Activated CD4-positive, alpha-beta memory T cell treated with anti-CD3 and anti-CD28 coated beads for 36 hours (primary cell): ENCODE measurements at places on chromosomes 4 and X. TPM values are rescaled to one million over a fixed set of nuclear protein-coding genes. Genes with fewer than 3 reads are reported as not detected.
A peak's percentile ranks its signal among the peaks of the same experiment; 100 is the strongest.

GRCh38 chr4:139763672-139764071, 98.1 kb downstream of the MGST2 start:
- no peak for DNase-seq

Gene KIAA1210
- not detected for total RNA-seq

DNA sequence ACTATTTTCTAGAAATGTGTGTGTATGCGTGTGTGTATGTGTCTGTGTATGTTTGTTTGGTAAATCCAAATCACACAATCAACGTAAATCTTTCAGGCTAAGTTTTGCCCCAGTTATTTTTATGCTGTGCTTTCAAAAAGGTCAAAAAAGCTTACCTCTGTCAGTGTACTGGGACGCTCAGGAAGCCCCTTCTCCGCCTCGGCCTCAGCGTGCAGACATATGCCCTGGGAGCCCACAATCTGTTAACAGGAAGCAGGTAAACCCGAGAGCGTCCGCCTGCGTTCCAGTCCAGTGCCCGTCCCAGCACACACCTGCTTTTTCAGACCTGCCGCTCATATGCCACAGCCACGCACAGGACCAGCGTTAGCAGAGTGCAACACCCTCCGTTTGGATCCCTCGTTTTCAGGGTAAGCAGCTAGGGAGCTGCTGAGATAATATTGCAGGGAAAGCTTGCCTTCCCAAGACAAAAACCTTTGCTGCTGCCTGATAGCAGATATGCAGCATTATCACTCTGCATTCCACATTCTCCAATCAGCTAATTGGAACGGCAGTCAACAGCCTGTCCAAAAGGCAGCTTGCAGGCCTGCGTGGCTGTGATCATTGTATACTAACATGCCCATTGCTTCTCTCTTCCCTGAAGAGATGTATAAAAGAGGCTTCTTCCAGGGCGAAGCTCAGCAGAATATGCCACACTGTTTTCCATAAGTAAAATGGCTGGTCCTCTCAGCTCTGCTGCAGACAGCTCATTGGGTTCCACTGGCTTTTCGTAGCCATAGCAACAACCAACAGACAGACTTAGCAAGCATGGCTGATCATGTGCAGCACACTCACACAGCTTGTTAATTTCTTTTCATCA, at the start of gene SORBS2:
Gene SORBS2 (minus strand): TSS at position 686 of the 856 bp plus-strand sequence. CDS start 121,623 bp downstream, outside the sequence.
- no peak for DNase-seq

Gene FGB
- total RNA-seq, result not detected

- no peak for DNase-seq
Observed at GRCh38 chr4:15006416-15007024, 4.2 kb downstream of the CPEB2 start.

DNA sequence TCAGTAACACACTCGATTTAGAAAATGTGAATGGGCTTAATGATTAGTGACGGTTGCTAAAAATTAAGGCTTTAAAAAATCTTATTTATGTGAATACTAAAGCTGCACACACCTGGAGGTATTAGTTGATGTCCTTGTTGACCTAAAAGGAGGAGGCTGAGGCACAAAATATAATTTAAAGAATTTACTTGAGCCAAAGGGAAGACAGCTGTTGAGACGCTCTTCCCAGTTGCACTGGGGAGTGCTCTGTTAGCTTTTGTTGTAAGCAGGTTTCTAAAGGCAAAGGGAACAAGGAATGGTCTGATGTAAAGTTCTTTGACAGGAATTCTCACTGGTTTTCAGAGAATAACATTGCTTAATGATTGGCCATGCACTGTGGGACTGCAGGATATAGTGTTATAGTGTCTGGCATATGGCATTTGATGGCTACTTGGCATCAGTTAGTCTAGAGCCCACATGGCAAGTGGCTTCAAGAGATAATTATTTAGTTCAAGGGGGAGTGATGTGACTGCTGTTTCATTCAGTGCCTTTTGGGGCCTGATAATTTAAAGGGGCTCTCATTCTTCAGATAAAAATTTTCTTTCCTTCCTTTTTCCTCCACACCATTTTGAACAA, 30.8 kb upstream of the PGM2 start:
- no peak for DNase-seq

DNA sequence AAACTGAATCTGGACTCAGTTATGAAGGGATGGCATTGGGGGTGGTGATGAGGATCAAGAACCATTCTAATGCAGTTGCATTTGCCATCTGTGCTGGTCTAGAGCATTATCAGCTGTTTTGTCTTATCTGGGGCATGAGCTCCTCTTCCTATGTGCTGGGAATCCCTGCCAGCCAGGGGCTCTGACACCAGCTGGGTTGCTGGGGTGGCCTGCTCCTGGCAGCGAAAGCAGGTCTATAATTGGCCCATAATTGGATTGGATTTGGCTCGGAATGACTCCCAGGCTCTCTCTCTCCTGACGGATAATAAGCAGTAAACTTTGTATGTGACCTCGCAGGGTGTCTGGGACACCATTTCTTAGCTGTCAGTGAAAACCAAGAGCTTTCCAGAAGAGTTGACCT, 34.1 kb downstream of the SMPX start:
- DNase-seq, result no peak

GRCh38 chrX:44130189-44130588, 157.0 kb upstream of the NDP start:
- DNase-seq, result no peak

GRCh38 chr4:155629183-155629825, 37.3 kb upstream of the GUCY1A1 start:
- DNase-seq, result no peak

Gene PABPC5
- not detected for total RNA-seq

DNA sequence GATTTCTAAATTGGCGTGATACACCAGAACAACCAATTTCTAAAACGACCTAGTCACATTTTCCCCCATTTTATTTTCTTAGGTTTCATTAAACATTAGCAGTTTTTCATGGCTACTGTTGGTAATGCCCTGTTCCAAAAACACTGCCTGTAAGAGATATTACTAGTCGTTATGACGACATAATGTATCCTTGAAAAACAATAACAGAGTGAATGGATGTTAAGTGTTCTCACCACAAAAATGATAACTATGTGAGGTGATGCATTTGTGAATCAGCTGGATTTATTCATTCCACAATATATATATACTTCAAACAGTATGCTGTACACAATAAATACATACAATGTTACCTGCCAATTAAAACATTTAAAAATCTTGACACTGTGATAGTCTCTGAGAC, 1147.6 kb upstream of the PCDH10 start:
- no peak for DNase-seq

Gene REELD1
- not detected for total RNA-seq

Gene PDZD4
- 4.9 TPM for total RNA-seq

Gene PRSS12
- total RNA-seq, result not detected

Gene TNIP3
- total RNA-seq, result 12.3 TPM

- DNase-seq, result no peak
Observed at GRCh38 chr4:675036-675882, 917 bp downstream of the MYL5 start.

Gene SH3BGRL
- 39.1 TPM for total RNA-seq

Gene MAGEB10
- not detected for total RNA-seq

Gene ALB
- total RNA-seq, result not detected

- DNase-seq, result no peak
Observed at GRCh38 chr4:129788486-129788885, 692.5 kb downstream of the C4orf33 start.

DNA sequence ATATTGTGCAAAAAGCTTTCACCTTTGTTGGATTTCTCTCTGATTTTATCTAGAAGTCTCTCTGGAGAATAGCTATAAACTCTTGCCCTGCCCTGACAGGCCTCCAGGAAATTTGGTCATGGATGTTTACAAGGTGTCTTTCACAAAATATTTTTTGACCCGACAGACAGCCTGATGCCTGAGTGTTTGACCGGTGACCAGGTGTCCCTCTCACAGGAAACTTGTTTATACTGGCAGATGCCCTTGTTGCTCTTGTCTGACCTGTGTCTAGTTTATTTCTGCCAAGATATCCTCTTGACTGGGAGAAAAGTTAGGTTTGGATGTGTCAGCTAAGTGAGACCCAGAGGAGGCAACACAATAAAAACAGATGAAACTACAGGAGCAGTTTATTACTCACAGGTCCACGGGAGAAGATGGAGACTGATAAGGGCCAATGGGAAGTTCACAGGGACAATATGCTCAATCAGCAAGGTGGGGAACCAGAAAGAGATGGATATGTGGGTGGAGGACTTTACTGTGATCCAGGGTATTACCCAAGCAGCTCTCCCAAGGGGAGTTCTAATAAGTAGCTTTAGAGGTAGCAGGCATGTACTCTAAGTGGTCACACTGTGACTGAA, 243.3 kb downstream of the ARAP2 start:
- DNase-seq, result no peak

DNA sequence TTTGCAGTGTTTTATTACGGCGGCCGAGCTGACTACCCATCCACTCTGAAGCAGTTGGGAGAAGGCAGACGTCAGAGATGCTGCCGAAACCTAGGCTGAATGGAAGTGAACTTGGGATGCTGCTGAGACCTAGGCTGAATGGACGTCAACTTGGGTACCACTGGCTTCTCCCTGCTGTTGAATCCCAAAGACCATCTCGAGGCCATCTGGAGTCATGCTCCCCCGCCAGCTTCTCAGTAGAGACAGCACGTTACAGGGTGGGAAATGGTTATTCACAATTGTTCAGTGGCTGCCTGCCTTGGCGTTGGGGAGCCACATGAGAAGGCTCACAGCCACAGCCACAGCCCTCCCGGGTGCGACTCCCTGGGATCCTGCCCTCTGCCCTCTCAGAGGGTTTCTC, 40.9 kb downstream of the P2RY8 start:
- peak; percentile 8 for DNase-seq

DNA sequence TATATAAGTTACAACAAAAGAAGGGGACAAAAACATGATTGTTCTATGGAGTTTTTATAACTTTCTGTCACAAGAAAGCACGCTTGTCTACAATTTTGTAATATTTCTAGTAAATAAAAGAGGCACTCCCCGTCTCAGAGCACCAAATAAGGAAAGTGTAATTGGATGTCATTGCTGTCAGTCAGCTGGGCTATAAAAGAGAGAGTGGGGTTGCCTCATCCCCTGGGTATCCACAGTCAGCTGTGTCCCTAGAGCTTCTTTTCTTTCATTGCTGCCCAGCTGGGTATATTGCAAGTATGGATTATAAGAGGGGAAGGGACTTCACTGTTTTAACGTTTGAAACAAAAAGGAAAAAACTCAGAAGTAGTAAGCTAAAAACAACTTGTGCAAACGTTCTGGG, 61.3 kb downstream of the NPNT start:
- DNase-seq, result no peak

- no peak for DNase-seq
Observed at GRCh38 chrX:101430457-101431078, 22.5 kb downstream of the HNRNPH2 start.

DNA sequence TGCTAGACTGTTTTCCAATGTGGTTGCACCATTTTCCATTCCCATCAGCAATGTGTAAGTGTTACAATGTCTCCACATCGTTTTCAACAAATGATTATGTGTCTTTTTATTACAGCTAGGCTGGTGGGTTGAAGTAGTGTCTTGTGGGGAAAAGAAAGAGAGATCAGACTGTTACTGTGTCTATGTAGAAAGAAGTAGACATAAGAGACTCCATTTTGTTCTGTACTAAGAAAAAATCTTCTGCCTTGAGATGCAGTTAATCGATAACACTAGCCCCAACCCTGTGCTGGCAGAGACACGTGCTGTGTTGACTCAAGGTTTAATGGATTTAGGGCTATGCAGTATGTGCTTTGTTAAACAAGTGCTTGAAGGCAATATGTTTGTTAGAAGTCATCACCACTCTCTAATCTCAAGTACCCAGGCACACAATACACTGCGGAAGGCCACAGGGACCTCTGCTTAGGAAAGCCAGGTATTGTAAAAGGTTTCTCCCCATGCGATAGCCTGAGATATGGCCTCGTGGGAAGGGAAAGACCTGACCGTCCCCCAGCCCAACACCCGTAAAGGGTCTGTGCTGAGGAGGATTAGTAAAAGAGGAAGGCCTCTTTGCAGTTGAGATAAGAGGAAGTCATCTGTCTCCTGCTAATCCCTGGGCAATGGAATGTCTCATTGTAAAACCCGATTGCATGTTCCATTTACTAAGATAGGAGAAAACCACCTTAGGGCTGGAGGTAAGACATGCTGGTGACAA, 23.0 kb upstream of the UGT2B15 start:
- DNase-seq, result no peak

Gene PRKX
- 89.5 TPM for total RNA-seq

DNA sequence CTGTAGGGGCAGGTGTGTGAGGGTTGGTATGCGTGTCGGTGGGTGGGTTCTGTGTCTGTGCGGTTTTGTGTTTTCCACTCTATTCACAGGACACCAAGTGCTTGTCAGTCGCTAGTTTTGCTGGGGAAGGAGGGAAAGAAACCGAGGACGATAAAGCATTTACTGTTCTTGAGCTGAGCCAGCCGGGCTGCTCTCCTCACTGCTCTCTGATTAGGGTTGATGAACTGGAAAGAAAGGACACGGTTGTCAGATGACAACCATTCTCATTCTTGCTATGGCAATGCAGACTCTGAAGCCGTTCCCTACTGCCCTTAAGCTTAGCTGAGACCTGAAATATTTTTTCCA, 832 bp downstream of the EGFL6 start:
- DNase-seq, result no peak

DNA sequence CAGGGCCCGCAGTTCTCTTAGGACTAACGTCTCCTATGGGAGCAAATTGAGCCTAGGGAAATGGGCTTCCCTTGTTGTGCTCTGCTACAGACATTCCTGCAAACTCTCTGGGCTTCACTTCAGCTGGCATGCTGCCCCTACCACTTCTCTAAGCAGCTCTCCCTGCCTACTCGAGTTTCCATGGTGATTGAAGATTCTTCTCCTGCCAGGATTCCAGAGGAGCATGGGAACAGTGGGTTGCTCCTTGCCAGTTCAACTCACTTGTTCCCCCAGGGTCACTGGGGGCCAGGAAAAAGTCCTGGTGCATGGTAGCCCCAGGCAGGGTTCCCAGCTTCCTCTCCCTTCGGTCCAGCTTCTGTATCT, 21.1 kb upstream of the WDR17 start:
- DNase-seq, result no peak

GRCh38 chrX:45447331-45447730, 246.7 kb upstream of the DIPK2B start:
- DNase-seq, result no peak

GRCh38 chr4:148116264-148116663, 325.9 kb downstream of the NR3C2 start:
- no peak for DNase-seq

Gene HPGD
- 3.4 TPM for total RNA-seq

- DNase-seq, result no peak
Observed at GRCh38 chr4:178599521-178599920, 1157.3 kb upstream of the AGA start.

DNA sequence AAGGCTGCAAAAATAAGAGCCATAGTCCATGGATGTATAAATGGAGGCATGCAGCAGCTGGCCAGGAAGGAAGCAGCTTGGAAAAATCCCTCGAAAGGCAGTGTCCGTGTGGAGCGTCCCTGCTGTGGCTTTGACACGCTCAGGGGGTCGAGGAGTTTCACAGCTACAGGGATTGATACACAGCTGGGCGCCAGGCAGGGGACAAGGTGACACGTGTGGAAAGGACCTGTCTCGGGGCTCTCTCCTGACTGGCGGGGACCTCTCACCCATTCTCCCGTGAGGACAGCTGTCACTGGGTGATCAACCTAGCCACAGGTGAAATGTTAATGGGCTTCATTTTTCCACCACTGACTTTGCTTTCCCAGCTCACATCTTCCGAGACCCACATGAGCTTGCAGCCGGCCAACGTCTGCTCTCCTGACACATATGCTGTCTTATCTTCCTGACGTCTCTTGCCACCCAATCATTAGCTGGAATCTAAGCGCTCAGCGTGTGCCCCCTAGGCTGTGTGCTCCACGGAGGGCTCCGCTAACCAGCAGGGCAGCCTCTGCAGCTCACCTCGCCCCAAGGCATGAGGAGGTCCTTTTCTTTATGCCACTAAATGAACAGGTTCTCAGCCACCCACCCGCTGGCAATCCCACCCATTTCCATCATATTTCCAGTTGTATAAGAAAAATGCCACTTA, 89.4 kb upstream of the AFAP1 start:
- no peak for DNase-seq

Gene SHROOM2
- not detected for total RNA-seq

Gene HSD17B10
- total RNA-seq, result 80.5 TPM
